ENCODE measurements at places on chromosomes 16 and 17.

DNA sequence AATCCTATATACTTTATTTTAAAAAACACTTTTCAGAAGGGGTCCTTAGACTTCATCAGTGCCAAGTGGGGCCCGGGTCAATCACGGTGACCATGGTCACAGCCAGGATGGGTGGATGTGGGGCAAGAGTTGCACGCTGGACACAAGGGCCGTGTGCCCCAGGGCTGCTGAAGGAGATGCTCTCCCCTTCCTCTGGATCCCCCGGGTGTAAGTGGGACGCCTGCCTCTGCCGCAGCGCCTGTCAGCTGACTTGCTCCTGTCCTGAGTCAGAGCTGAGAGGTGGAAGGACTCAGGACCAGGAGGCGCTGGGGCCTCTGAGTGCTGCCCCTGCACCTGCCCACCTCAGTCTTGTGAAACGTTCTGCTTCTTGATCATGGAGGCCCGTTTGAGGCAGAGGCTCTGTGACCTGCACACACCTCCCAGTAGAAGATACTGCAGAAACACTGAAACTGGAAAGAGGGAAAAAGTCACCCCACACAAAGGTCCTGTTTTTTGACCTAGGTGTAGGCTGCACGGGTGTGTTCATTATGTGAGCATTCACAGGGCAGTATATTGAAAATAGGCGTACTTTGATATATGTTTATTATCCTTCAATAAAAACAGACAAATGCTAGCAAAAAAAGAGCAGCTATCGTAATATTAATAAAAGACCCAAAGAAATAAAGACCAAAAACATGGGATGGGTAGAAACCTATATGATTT is 40.9 kb upstream of the BAHCC1 start:
- no peaks in the 10 kb centered on the region for H3K4me1 ChIP-seq
- no peaks in the 10 kb centered on the region for H3K36me3 ChIP-seq

DNA sequence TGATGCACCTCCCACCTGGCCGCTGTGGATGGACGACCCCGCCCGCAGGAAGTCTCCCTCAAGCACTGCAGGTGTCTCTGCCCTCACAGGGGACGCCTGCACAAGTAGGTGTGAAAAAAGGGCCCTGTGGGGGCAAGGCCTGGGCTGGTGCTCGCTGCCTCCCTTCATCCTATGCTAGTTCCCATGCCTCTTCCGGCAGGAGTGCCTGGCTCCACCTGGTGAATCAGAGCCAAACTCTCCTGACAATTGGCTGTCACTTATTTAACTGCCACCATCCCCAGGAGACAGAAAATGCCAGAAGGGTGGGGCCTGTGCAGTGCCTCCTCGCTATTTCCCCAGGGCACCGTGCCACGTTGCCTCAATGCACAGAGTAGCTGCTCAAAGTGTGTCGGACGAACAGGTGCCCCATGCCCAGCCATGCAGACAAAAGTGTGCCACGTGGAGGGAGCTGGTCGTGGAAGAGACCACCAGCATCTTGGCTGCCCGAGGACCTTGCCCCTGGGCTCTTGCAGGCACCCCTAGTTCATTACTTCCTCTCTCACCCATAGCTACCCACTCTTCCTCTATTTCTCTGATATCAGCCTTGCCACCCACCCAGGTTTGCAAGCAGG is 170.7 kb downstream of the SEC14L1 start:
- ATAC-seq: no peak
- no peak overlapping the region for H3K27ac ChIP-seq
- H3K36me3 ChIP-seq: no peaks in the 10 kb centered on the region

GRCh38 chr16:3065069-3065741 is at the start of gene IL32:
Gene IL32, plus strand, starts transcription at chr16:3065640. Its CDS starts 172 bp downstream, at chr16:3065812.
- H3K4me1 ChIP-seq: peaks cover 31% of the 10 kb centered on the region
- peaks cover 58% of the 10 kb centered on the region for H3K36me3 ChIP-seq
- H3K4me3 ChIP-seq: peak within 1 kb of the TSS; percentile 100
- peak; percentile 64 for ATAC-seq
- H3K27me3 ChIP-seq: no peaks in the 10 kb centered on the region
- H3K27ac ChIP-seq: peak within 1 kb of the TSS; percentile 99

DNA sequence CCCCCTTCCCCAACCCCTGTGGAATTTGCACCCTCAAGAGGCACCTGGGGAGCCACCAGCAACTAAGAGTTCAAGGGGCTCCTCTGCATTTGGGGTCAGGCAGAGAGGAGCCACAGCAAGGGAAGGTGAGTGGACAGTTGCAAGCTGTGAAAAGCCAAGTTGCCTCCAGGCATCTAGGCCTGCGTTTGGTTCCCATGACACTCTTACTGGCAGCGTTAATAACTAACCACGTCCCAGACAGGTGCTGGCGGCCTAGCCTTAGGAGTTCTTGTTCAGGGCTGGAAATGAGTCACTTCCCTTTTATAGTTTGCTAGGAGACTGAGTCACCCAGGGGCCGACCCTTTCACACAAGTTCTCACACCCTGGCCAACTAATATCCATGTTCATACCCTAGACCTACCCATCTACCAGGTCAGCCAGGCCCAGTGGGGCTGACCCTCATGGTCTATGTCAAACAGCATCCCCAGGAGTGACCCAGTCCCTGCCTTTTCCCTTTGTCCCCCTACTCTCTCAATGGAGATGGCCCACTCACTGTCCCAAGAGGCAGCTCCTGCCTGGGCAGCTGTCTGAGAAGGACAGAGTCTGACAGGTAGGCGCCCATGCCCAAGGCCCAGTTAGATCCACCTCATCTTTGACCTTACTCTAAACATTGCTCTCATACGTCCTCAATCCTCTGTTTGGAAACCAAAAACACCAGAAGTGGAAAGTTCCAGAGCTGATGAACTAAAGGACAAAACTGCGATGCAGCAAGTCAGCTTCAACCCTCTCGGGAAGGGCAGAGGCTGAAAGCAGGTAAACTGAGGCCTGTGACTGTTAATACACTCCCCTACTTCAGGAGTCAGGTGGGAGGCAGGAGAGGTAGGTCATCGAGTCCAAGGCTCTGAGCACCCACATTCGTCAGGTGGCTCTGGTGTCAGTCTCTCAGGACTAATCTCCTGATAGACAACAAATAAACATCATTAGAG is 300.6 kb downstream of the SOX9 start:
- peak overlapping the region; percentile 54 for H3K4me3 ChIP-seq
- peaks cover 24% of the 10 kb centered on the region for H3K4me1 ChIP-seq
- H3K36me3 ChIP-seq: peaks cover 10% of the 10 kb centered on the region
- peak overlapping the region; percentile 81 for H3K27ac ChIP-seq
- ATAC-seq: peak; percentile 75

- H3K4me1 ChIP-seq: peaks cover 10% of the 10 kb centered on the region
- no peak for ATAC-seq
- H3K36me3 ChIP-seq: no peaks in the 10 kb centered on the region
- H3K4me3 ChIP-seq: no peak overlapping the region
These were observed 7.3 kb downstream of the MILR1 start for GRCh38 chr17:64455993-64456885.

DNA sequence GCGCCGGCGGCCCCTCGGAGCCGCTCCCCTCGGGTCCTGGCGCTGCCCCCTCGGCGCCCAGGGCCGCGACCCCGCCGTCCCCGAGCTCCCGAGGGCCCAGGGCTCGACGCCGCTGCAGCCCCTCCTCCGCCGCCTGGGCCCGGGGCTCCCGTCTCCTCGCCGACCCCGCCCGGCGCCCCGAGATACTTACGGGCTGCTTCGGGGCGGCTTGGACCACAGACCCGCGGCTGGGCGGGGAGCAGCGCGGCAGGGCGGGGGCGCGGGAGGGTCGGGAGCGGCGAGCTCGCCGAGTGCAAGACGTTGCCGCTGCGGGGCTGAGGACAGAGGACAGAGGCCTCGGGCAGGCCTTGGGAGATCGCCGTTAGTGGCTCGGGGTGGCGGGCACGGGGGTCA is 290 bp downstream of the TOB1 start:
- peaks cover 34% of the 10 kb centered on the region for H3K4me1 ChIP-seq
- peaks cover 43% of the 10 kb centered on the region for H3K36me3 ChIP-seq
- no peaks in the 10 kb centered on the region for H3K27me3 ChIP-seq
- H3K27ac ChIP-seq: no peak overlapping the region
- peak; percentile 9 for ATAC-seq

- no peak overlapping the region for H3K27ac ChIP-seq
- ATAC-seq: no peak
- peaks cover 31% of the 10 kb centered on the region for H3K36me3 ChIP-seq
- no peaks in the 10 kb centered on the region for H3K4me1 ChIP-seq
- no peaks in the 10 kb centered on the region for H3K27me3 ChIP-seq
These were observed 43.7 kb upstream of the ERN1 start for GRCh38 chr17:64173646-64174045.

DNA sequence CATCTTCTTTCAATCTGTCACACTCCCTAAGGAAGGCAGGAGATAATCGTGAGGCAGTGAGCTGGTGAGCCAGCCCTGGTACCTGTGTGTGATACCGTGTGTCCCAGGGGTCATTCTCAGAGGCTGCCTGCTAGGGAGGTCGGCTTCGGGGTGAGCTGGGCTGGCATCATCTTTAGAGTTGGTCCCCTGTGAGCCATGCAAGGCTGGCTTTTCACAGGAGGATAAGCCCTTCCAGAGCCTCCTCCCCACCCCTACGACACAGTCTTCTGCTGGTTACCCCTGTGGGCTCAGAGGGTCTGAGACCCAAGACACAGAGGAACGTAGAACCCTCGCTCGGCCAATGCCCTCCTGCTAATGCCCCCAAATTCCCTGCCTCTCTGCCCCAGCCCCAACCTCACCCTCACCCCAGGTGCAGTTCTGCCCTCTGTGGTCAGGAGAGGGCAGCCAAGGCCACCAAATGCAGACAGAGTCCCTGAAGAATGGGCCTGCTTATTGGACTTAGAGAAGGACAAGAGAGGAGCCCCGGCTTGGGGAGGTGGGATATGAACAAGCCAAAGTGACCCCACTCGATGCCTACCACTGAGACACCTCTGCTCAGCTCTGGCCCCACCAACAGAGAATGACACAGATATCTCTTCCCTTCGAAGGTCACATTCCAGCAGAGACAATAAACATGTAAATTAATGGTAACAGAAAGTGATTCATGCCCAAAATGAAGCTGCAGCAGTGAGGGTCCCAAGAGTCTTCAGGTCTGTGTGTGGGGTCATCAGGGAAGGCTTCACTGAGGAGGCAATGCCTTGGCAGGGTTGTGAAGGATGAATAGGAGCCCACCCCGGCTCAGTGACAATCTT is 80.8 kb upstream of the CCL1 start:
- no peaks in the 10 kb centered on the region for H3K36me3 ChIP-seq
- no peak overlapping the region for H3K4me3 ChIP-seq
- H3K27ac ChIP-seq: no peak overlapping the region
- ATAC-seq: no peak
- no peaks in the 10 kb centered on the region for H3K4me1 ChIP-seq
